ENCODE measurements at places on chromosomes 11 and 22. TPM values are rescaled to one million over a fixed set of nuclear protein-coding genes. Genes with fewer than 3 reads are reported as not detected.

Gene DGCR2
- polyA plus RNA-seq = 24.1 TPM

Gene CTSD
- 487 TPM for polyA plus RNA-seq

Gene APOA5
- 0.07 TPM for polyA plus RNA-seq

Gene CRYBB3
- 1.2 TPM for polyA plus RNA-seq

Gene GRIK4
- polyA plus RNA-seq = 0.11 TPM

Gene PANX3
- 0.02 TPM for polyA plus RNA-seq

Gene TYR
- 0.02 TPM for polyA plus RNA-seq

Gene SLC25A22
- 11.8 TPM for polyA plus RNA-seq

Gene CASP4
- polyA plus RNA-seq = 95.6 TPM

Gene INPP5J
- polyA plus RNA-seq = 1.1 TPM

Gene TMEM86A
- polyA plus RNA-seq = 1.9 TPM

Gene OR8K3
- polyA plus RNA-seq = not detected

Gene EXT2
- polyA plus RNA-seq = 19.3 TPM

Gene OR51B2
- polyA plus RNA-seq = 0.07 TPM

Gene OR5B21
- polyA plus RNA-seq = not detected

Gene OR2AT4
- polyA plus RNA-seq = under 0.01 TPM

DNA sequence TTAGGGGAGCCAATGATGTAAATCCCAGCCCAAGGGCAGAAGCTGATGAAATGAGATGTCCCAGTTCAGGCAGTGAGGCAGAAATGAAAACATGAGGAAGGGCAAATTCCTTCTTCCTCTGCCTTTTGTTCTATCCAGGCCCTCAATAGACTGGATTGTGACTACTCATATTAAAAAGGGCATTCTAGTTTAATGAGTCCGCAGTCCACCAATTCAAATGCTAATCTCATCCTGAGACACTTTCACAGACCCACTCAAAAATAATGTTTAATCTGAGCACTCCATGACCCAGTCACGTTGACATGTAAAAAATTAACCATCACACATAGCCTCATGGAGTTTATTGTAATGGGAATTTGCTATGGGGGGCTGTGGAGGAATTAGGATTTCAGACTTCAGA, 717.9 kb downstream of the OPCML start:
- DNase-seq = no peak

DNA sequence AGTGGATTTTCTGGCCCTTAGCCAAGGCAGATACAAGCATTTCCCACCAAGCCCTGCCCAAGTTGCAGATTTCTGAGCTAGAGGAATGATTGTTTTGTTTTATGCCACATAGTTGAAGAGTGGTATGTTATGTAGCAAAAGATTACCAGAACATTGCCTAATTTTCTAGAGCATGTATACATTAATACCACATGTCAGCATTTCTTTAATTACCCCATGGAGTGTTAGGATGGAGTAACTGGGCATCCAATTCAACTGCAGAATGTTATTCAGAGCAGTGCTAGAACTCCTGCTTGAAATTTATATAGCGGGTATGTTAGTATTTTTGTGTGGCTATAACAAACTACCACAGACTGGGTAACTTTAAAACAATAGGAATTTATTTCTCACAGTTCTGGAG, 24.4 kb upstream of the CYP2R1 start:
- DNase-seq = no peak

DNA sequence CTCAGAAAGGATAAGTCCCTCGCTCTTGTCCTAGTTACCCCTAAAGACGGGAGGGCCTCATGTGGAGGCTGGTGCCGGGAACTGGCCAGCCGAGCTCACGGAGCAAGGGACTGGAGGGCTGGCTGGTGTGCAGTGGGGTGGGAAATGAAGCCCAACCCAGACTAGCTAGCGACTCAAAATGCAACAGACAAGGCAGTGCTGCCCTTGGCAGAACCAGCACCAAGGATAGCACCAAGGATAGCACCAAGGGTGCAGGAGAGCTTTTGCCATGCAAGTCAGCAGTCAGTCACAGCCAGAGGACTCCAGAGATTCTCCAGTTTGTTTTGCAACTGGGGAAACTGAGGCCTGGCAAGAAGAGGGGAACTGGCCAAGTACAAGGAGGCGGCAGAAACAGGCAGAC, 6.5 kb upstream of the BATF2 start:
- DNase-seq = no peak

GRCh38 chr22:50600967-50601668, 525 bp downstream of the MAPK8IP2 start:
- DNase-seq = no peak

DNA sequence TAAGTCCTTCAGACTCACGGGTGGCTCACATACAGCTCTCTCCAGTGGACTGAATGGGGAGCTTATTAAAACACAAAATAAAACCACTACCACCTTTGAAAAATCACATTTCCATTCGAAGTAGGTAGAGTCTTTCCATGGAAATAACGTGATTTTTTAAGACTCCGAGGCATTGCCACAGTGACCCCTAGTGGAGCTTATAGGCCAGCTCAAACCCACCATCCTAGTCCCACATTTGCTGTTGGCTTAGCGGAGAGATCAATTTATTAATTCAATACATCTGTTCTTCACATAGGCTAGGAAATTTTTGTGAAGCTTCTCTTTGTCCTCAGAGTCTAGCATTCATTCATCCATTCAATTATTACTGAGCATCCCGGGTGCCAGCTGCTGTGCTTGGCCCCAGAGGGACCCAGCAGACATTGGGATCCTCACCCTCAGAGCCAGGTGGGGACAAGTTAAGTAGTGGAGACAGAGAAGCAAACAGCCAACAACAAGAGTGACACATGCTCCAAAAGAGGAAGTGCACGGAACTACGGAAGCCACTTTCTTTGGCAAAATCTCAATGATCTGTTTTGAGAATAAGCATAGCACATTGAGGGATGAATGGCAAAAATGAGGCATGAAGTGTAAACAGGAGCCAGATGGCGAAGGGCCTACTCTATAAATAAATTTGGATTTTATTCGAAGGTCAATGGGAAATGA, 10.2 kb upstream of the P4HA3 start:
- peak; percentile 32 for DNase-seq

GRCh38 chr11:75166791-75167190, 15.9 kb downstream of the SLCO2B1 start:
- DNase-seq = no peak

DNA sequence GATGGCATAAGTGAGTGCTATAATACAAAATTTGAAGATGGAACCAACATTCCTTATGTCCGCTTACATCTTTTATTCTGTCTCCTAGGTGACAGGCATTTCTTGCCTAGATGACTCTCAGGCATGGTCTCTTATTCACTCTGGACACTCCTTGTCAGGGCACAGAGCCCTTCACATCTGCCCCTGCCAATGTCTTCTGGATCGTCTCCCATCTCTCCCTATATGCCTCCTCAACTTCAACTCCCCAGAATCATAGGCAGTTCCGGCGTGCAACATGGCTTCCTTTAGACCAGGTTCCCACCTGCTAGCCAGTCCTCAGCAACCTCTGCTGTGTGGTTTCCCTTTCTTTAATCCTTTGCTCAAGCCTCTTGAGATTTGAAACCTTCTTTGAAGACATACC, 300.9 kb downstream of the TENM4 start:
- peak; percentile 51 for DNase-seq

- no peak for DNase-seq
Observed at GRCh38 chr11:33721426-33721825, 14.8 kb downstream of the CD59 start.

DNA sequence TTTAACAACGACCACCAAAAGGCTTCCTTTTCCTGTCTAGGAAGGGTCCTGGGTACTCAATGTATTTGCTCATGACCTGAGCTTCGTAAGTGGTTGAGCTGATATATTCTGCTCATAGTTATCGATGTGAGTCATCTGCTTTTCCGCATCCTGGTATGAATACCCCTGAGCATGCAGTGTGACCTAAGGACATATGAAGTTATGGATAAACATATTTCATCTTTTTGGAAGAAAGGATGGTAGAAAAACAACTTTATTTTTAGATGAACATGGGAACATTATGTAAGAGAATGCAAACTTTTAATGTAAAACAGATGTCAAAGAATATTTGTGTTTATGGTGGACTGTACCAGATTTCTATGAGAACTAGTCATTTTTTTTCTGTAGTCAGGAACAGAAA, 28.4 kb downstream of the TRPC6 start:
- no peak for DNase-seq

- no peak for DNase-seq
Observed at GRCh38 chr11:25163421-25163820, 666.6 kb downstream of the LUZP2 start.

GRCh38 chr22:21593406-21594232, 26.1 kb downstream of the UBE2L3 start:
- DNase-seq = no peak

- no peak for DNase-seq
Observed at GRCh38 chr11:16312233-16312765, 44.0 kb downstream of the SOX6 start.

DNA sequence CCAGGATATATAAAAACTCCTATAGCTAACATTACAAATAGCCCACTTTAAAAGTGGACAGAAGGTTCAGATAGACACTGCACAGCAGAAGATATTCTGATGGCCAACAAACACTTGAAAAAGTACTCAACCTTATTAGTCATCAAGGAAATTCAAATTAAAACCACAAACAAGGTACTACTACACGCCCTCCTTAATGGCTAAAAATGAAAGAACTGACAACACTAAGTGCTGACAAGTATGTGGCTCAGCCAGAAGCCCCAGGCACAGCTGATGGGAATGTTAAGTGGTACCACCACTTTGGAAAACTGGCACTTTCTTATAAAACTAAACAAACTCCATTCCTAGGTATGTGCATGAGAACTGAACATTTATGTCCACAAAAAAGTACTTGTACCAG, 320.1 kb downstream of the TBC1D22A start:
- no peak for DNase-seq

DNA sequence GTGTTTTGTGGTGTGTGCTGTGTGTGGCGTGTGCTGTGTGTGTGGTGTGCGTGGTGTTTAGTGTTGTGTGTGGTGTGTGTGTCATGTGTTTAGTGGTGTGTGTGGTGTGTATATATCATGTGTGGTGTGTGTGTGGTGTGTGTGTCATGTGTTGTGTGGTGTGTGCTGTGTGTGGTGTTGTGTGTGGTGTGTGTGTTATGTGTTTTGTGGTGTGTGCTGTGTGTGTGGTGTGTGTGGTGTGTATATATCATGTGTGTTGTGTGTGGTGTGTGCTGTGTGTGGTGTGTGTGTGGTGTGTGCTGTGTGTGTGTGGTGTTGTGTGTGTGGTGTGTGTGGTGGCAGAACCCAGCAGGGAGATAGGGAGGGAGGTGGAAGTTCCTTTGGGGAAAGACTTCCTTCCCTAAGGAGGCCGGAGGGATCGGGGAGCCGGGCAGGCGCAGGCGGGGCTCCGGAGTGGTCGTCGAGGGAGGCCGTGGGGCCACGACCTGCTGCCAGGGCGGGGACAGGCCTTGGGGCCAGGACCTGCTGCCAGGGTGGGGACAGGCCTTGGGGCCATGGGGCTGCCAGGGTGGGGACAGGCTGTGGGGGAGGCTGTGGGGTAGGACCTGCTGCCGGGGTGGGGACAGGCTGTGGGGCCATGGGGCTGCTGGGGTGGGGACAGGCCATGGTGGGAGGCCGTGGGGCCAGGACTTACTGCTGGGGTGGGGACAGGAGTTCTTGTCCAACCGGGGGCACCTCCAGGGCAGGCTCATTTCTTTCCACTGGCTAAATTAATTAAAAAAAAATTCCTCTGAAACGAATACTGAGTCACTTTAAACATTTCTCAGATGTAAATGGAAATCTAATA, 15.2 kb downstream of the PIM3 start:
- DNase-seq = no peak

DNA sequence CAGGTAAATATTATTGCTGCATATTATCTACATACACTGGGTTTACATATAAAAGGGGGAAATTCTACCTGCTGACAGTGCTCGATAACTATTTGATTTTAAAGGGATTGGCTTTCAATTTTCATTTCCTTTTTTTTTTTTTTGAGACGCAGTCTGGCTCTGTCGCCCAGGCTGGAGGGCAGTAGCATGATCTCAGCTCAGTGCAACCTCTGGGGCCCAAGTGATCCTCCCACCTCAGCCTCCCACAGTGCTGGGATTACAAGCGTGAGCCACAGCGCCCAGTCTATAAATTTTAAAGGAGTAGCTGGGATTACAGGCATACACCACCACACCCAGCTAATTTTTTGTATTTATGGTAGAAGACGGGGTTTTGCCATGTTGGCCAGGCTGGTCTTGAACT, 3.2 kb upstream of the PCF11 start:
- DNase-seq = no peak

- no peak for DNase-seq
Observed at GRCh38 chr11:84560206-84560605, 1066.9 kb downstream of the DLG2 start.

- no peak for DNase-seq
Observed at GRCh38 chr11:2077061-2077802, 62.0 kb downstream of the IGF2 start.

DNA sequence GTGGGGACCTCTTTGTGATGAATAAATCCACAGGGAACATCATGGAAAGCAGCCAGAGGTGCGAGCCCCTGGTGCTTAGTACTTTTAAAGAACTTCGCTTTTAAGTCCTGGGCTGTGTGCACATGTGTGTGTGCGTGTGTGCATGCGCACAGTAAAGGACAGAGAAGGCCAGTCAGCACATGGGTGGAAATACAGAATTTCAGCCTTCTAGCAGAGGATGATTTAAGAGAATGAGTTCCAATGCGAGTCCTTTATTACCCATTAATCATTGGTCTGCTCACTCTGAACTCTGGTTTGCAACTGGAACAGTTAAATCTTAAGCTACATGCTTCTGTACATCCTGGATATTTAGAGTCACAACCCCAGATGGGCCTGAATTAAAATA, 18.9 kb downstream of the TEAD1 start:
- no peak for DNase-seq

DNA sequence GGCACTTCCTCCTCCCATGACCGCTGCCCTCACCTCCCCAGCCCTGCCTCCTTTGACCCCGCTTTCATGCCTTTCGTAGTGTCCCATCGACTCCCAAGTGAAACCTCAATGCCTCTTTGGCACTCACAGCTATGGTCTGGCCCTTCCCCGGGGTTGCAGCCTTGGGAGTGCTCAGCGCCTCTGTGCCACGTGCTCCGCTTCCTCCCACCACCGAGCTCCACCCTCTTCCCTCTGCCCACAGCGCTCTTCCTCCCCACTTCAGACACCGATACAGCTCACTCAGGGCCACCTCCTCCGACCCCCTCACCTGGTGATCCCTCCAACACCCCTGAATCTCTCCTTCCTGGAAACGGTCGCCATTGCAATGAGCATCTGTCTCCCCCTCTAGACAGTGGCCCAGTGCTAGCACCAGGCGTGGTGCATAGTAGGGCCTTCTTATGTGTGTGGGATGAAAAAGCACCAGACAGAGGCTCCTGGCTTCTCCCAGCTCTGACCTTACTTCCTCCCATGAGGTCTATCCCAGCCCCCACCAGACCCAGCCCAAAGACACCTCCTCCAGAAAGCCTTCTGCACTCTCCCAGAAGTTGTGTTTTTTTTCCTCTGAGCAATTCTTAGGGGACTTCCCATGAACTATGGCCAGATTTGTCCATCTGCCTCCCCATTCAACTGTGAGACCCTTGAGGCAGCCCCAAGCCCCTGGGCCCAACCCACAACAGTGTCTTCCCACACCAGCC, 16.4 kb upstream of the SCGB1A1 start:
- DNase-seq = peak; percentile 52

- no peak for DNase-seq
Observed at GRCh38 chr11:126415128-126415527, 59.6 kb downstream of the ST3GAL4 start.

- no peak for DNase-seq
Observed at GRCh38 chr11:128689591-128689947, 4.3 kb upstream of the FLI1 start.
